ENCODE measurements at places on chromosomes 7 and 10.

GRCh38 chr10:100866575-100867098 lies 46.1 kb upstream of the SLF2 start:
- no peak for DNase-seq

GRCh38 chr10:71150796-71151195 lies 61.6 kb upstream of the UNC5B start:
- no peak for DNase-seq

GRCh38 chr7:147298611-147299043 lies 1182.0 kb downstream of the CNTNAP2 start:
- DNase-seq = no peak

GRCh38 chr7:20226860-20227259 lies 9.7 kb upstream of the MACC1 start:
- no peak for DNase-seq

- DNase-seq = no peak
Observed at GRCh38 chr7:130942211-130942964, 208.4 kb upstream of the KLF14 start.

DNA sequence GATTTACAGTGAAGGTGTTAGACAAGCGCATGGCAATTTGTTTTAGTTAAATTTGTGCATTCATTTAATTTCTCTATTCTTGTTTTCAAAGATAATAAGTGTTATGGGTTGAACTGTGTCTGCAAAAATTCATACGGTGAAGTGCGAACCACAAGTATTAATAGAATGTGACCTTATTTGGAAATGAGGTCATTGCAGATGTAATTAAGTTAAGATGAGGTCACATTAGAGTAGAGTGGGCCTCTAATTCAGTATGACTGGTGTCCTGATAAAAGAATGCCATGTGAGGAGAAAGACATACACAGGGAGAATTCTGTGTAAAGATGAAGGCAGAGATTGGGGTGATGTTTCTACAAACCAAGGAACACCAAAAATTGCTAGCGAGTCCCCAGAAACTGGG lies 158.8 kb upstream of the SEMA3E start:
- no peak for DNase-seq

DNA sequence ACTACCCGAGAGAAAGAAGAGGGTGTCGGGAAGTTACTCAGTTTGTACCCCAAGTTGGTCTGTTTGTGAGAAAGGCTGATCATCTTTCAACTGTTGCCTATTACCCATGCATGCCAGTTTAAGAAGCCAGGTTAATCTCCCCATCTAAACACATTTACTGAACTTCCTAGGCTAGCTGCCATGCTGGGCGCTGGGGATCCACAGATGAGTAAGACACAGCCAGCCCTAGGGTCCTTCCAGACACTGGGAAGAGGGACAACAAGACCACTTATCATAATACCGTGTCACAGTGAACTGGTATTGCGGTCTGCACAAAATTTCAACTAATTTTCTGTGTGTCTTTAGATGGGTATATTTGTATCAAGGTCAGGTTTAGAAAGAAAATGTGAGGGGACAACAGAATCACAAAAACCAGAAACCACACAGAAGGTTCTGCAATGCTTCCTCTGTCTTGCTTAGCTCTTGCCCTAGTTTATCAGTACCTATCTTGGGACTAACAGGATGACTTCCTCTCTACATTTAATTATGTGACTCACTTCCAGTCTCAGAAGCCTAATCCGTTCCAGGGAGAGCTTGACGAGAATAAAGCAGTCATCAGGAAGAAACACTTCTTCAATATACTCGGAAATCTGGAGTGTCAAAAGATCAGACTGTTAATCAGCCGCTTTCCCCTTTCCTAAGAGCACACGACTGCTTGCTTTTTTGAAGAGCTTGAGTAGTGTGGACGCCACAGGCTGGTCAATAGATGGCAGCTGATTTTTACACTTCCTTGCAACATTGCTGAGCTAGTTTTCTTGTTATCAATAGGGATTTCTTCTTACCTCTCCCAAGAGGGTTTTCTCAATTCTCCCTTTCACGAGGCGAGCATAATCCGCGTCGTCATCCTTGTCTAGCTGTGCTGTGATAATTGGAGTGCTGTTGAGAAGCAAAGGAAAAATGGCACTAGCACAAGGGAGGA lies 45.7 kb downstream of the POLR3A start:
- DNase-seq = peak; percentile 50

DNA sequence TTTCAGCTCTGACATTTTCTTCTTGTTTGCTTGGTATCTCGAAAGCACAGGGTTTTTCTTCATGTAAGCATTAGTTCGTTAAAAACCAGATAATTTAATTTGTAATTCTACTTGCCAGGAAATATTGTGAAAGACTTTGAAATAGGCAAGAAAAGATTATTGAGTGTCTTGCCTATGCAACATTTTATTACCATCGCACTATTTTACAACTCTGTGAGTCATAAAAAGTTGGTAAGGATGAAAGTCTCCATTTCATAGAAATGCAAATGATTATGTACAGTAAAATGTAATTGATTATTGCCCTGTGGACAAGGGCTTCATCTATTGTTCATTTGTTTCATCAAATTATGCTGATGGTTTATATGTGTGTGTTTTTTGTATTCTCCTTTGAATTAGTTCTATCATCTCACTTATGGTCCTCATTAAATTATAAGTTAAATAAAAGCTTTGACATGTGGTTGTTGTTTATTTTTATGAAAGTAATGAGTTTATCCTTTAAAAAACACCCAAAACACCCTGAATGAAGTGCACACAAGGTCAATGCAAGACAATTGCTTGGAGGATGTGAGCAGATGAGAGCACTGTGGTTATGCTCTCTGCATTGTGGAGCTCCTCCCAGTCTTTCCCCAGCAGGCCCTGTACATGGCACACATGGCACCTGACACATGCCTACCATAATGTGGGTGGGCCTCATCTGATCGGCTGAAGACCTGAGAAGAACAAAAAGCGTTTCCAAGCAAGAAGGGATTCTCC lies 230.8 kb downstream of the CXCL12 start:
- no peak for DNase-seq

DNA sequence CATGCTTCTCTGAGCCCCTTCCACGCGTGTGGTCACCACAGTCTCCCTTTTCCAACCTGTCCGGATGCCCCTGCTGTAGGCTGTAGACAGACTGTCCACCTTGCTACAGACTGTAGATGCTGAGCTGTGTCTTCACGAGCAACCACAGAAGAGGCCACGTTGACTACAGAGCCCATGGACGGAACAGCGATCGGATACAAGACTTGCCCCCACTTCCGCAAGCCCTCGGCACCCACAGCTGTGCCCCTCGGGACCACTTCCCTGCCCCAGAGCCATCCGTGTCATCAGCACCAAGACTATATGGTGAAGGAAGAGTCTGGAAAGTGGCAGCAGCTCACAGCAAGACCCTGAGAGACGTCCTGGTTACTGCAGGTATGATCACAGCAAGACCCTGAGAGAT lies 491.4 kb downstream of the DNAJB6 start:
- DNase-seq = no peak

DNA sequence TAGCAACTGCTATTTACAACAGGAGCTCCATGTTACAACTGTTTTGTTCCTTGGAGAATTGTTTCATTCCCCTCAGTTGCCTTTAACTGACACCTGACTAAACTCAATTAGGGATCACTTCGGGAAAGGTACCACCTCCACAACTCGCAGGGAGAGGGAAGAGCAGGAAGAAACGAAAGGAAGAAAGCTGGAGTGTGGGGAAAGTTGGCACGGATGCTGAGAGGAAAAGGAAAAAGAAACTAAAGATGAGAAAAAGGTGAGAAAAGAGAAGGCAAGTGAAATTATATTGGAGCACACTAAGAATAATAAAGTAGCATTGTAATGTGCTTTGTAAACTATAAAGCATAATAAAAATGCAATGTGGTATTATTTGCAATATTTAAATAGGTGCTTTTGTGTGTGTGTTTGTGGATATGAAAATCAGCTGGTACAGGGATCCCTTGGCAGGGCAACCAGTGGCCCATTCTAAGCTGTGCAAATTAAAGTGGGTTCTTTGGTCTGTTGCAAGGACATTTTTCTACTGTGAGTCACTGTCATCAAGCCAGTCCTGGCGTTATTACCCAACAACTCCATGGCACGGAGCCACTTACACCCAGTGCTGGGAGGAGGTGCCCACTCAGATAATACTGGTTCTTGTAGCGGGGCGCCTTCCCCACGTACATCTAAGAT lies 45.9 kb downstream of the HIPK2 start:
- peak; percentile 62 for DNase-seq

- DNase-seq = no peak
Observed at GRCh38 chr7:79615871-79616640, 162.6 kb upstream of the MAGI2 start.

GRCh38 chr7:37311355-37311754 lies 137.3 kb downstream of the ELMO1 start:
- no peak for DNase-seq

GRCh38 chr7:130398526-130399090 lies 18.3 kb downstream of the CPA1 start:
- DNase-seq = no peak

GRCh38 chr7:128831994-128832879 lies 2.0 kb downstream of the FLNC start:
- DNase-seq = peak; percentile 74

DNA sequence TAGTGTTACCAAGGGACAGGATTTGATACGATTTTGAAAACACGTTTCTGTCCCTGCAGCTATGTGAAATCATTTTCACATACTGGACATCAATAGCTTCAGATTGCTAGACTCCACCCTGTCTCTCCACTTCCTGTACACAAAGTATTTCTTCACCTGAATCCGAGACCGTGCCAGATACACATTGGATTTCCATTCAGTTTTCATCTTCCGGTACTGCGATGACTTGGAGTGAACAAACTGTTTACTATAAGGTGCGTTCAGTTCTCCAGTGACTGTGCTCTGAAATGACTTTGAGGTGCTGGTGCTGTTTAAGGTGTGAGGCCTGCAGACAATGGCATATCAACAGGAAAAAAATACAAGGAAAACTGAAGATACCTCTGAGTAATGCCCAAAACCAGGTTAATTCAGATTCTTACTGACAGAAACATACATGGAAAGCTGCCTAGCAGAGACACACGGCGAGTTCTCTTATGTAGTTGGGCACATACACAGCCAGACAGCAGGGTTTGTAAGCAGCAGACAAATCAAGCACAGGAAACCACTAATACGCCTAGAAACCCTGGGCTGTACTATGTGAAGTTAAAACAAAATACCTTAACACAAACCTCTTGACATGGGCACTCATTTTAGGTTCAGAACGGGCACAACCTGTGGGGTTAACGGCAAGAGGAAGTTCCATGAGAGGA lies 119.2 kb downstream of the GALNT11 start:
- no peak for DNase-seq

GRCh38 chr7:66198469-66198868 lies 6.7 kb upstream of the TPST1 start:
- DNase-seq = no peak

GRCh38 chr7:26487780-26488515 lies 196.3 kb downstream of the SNX10 start:
- no peak for DNase-seq

GRCh38 chr10:133130602-133131001 lies 29.4 kb upstream of the KNDC1 start:
- no peak for DNase-seq

GRCh38 chr10:60732807-60733516 lies 45.3 kb upstream of the CDK1 start:
- DNase-seq = peak; percentile 41

GRCh38 chr7:112167147-112167546 lies 39.1 kb downstream of the DOCK4 start:
- no peak for DNase-seq

DNA sequence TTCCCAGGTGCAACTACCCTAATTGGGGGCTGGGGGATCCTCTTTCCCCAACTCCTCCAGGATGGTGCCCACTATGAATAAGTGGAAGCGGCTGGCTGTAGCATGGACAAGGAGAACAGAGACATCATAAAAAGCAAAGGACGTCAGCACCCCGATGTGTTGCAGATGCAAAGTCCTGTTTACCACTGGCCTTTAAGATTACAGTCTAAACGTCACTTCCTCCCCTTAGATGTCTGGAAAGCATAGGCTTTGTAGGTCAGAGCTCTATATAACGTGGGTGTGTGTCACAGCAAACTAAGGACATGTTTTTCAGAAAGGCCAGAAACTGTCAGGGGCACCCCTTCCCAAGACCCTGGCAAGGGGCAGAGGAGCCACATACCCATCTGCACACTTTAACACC lies 7.9 kb downstream of the COBL start:
- no peak for DNase-seq

DNA sequence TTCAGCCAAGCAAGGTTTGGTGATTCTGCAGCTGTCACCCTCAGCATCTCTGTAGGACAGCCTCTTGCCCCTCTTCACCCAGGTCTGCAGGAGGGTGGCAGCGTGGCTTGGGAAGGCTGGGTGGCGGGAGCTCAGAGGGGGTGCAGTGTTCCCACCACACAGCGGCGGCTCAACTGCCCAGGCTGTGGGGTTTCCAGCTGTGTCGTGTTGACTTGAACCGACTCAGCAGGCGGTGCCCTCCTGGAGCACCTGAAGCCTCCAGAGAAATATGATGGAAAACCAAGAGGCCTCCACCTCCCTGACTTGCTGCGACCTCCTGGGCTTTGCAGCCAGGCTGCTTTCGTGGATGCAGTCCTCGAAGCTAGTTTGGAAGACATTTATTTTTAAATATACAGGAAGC lies 68.0 kb upstream of the KLF6 start:
- DNase-seq = no peak

GRCh38 chr7:1418505-1419309 lies 40.6 kb downstream of the MICALL2 start:
- no peak for DNase-seq

- DNase-seq = no peak
Observed at GRCh38 chr10:70391654-70392053, 9.2 kb upstream of the LRRC20 start.

DNA sequence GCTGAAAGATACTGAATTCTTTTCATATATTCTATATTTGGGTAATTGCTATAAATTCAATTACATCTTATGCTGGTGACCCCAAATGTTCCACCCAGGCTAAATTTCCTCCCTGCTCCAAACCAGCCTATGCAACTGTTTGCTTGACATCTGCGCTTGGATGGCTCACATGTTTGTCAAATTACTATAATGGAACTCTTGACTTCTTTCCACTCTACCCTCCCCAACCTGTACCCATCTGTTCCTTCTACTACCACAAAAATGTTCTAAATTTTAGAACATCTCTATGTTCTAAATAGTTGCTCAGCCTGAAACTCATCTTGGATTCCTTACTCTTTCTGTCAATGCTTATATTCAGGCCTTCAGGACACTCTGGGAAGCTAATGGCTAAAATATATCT lies 249.9 kb upstream of the SMIM30 start:
- DNase-seq = no peak

DNA sequence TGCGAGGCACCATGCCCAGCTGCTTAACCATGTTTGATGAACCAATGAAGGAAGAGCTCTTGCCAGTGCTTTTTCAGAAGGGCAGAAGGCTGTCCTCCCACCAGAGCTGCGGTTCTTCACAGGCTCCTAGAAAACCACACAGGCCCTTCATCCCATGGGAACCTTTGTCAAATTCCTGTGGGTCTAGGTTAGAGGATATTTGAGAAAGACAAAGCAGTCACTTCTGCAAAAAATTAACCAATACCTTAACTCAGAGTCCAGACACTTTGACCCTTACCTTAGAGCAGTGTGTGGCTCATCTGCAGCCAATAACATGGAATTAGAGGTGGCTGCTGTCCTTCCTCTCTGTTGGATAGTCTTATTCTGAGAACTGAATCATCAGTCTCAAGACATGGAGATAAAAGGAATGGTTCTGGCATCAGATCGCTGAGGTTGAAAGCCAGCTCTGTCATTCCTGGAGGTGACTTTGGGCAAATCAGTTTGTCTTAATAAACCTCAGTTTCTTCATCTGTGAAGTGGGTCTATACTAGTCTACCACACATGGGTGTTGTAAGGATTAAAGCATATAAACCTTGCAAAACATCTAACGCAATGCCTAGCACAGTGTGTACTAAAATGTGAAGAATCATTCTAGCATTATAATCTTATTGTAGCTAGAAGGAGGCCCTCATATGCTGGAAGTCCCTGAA lies 65.1 kb upstream of the PIP4K2A start:
- DNase-seq = no peak
